ENCODE measurements at places on chromosomes 4 and X.

- DNase-seq = no peak
These were observed 1533.5 kb upstream of the ADGRL3 start for GRCh38 chr4:59666645-59667044.

- no peak for DNase-seq
These were observed 30.4 kb upstream of the ABCG2 start for GRCh38 chr4:88188738-88189417.

DNA sequence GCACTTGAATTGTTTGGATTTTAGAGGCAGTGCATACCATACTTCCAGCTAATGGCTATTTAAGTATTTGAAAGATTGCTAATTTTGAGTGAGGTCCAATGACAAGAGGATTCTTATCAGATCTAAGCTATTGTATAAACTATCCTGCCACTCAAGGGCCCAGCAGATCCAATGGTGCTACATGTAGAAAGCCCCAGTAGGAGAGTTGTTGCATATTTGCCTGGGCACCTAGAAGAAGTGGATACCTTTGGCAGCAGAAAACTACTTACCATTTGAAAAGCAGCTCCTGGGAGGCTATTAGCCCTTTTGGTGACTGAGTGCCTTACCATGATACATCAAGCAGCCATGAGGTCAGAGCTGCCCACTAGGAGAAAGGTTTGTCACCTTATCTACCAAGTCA is 447.3 kb downstream of the C4orf33 start:
- no peak for DNase-seq

GRCh38 chrX:151754641-151755215 is 20.2 kb downstream of the CNGA2 start:
- DNase-seq = no peak

GRCh38 chrX:39796856-39797255 is 300.9 kb downstream of the BCOR start:
- DNase-seq = no peak

- DNase-seq = no peak
These were observed 553.6 kb downstream of the STPG2 start for GRCh38 chr4:97589481-97590196.

GRCh38 chrX:143788265-143788664 is 67.7 kb upstream of the SPANXN2 start:
- DNase-seq = no peak

GRCh38 chr4:185396724-185397385 is at the start of gene ANKRD37:
ANKRD37 (plus strand) TSS chr4:185396841; CDS start chr4:185396924, 83 bp downstream.
- DNase-seq = peak; percentile 0

GRCh38 chrX:136666088-136666487 is 18.1 kb downstream of the CD40LG start:
- DNase-seq = no peak

DNA sequence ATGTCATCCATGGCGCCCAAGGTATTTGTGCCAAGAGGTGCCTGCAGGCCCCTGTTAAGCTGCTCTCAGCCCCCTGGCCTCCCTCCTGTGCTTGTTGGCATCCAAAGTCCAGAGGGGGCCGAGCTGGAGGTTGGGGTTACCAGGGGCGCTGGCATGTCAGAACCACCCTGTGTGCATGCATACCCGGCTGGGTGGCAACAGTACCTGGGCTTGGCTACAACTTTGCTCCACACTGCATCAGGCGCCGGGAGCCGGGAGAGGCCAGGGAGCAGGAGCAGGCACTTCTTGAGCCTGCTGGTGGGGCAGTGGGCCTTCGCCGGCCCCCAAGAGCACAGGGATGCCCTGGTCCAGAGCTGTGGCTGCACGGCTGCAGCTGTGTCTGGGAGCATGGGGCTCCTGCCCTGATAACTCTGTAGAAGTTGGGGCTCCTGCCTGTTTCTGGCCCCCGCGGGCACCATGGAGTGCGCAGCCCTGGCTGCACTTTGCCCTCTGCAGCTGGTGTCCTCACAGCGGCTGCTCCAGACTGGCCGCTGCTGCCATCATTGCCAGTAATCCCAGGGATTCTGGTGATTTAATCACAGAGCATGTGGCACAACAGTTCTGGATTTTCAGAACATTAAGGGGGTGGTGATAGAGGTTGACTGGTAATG is 130.3 kb downstream of the ARHGAP10 start:
- no peak for DNase-seq

DNA sequence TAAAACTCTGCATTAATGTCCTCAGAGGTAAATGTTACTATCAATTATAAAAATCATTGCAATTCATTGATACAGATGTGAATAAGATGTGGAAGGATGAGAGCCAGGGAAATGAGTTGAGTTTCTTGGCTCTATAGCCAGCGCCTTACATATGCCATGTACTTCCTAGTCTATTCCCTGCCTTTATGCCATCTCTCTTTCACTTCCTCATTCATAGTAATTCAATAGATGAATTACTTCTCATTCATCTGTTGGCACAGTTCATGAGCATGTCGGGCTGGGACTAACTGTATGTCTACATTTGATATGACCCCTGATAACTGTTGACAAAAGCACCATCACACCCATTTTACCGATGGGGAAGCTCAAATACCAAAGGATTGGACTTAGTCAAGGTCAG is 55.7 kb downstream of the LNX1 start:
- DNase-seq = no peak

DNA sequence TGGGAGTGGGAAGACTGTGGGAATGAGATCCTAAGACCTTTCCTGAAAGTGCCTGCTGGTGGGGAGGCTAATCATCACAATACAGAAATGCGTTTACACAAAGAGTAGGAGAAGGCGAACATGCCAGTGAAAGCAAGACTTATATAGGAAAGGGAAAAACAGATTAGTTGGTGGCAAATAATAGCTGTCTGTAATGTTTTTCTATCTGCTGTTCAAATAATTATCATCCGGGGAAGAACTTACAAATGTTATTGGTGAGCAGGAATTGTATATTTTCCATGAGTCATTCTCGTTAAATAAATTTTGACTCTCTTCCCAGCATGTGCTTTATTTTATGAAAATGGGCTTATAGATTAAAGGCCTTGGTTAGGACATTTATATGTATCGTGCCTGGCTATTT is 196.5 kb downstream of the ARHGAP10 start:
- no peak for DNase-seq

GRCh38 chr4:42600578-42600977 is 56.3 kb downstream of the ATP8A1 start:
- no peak for DNase-seq

DNA sequence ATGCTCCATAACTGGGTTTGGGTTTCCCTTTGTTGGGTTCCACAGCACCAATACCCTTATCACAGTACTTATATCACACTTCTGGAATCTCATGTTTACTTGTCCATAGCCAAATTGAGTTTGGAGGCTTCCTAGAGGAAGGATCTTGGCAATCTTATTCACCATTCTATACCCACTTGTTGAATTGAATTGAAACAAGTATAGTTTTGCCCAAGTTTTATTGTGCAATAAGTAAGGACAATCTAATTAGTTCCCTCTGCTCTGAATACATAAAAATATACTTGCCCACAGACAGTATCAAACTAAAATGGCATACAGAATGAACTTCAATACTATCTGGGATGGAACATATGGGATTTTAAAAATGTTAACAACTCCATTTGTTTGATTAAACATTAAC is 40.3 kb downstream of the SEC31A start:
- no peak for DNase-seq

DNA sequence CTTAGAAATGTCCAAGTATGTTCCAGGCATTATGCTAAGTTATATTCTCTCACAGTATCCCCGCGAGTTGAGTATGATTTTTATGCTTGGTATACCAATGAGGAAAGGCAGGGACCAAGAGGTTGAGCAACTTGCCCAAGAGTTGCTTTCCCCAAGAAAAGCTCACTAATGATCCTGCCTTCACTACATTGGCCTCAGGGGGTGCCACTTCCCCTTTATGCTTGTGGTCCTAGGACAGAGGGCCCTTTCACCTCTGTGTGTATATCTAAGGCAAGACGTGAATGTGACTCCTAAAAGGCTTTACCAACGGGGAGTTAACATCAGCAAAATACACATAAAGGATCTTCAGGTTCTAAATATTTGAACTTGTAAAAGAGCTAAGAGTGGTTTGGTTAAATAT is 164.4 kb upstream of the CPEB2 start:
- no peak for DNase-seq

DNA sequence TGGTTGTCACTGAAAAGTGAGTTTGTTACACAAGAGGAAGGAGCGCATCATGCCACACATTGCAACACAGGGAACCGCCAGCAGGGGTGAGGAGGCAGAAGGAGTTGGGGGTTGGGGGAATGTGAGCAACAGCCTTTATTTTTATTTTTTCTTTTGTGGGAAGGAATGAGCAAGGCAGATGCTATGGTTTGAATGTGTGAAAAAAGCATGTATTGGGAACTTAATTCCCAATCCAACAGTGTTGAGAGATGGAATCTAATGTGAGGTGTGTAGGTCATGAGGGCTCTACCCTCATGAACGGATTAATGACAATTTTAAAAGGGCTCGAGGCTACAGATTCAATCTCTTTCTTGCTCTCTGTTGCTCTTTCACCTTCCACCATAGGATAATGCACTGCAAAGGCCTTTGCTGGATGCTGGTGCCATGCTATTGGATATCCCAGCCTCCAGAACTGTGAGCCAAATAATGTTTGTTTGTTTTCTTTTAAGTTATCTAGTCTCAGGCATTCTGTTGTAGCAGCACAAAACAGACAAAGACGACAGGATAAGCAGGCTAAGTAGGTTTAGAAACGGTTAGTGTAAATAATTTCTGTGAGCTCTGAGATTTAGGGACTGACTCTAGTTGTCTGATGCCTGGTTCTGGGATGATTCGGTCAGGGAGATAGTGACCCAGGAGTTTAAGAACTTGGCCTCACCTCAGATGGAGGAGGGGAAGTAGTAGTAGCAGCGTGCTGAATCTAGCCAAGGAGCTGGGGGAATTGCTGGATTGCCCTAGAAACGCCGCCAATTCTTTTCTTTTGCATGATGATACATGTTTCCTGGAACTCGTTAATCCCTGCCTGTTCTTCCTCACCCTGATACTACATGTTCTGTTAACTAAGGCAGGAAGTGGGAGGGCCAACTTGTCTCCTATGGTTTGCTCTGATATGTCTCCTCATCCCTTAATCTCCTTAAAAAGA is 156.6 kb upstream of the CTSO start:
- no peak for DNase-seq

DNA sequence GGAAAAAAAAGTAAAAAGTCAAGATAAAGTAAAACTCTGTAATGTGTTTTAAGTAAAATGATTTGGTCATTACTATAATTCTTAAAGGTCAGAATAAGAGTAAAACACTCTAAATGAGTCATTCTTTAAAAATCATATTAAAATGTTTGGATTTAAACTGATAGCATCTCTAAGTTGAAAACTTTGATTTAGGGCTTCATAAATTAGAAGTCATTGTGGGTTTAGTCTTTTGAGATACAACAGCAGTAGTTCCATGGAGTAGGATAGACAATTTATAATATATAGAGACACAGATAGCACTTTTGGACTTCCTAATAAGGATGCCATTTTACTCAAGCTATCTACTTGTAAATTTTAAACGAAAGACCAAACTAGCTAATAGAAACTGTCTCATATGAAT is 77.1 kb upstream of the PABPC4L start:
- no peak for DNase-seq

GRCh38 chr4:39591290-39591689 is 47.4 kb downstream of the SMIM14 start:
- no peak for DNase-seq

GRCh38 chrX:107741404-107741790 is 34.2 kb downstream of the TSC22D3 start:
- no peak for DNase-seq

DNA sequence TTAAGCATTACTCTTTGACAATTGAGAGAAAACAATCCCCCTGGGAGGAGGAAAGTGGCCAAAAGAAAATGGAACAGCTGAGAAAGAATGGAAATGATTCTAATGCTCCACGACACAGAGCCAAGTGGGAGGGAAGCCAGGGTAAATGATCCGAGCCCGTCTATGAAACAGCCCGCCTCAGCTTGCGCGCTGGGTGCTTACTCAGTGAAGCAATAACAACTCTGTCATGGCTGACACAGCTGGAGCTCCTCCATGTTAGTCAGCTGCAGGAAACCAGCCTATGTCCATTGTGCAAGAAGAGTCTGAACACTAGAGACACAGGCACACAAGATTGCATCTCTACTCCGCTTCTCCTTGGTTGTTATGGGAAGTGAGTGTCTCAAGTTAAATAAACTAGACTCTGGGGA is 19.3 kb downstream of the NOA1 start:
- no peak for DNase-seq

GRCh38 chrX:10177601-10178000 is 20.8 kb downstream of the CLCN4 start:
- DNase-seq = no peak

DNA sequence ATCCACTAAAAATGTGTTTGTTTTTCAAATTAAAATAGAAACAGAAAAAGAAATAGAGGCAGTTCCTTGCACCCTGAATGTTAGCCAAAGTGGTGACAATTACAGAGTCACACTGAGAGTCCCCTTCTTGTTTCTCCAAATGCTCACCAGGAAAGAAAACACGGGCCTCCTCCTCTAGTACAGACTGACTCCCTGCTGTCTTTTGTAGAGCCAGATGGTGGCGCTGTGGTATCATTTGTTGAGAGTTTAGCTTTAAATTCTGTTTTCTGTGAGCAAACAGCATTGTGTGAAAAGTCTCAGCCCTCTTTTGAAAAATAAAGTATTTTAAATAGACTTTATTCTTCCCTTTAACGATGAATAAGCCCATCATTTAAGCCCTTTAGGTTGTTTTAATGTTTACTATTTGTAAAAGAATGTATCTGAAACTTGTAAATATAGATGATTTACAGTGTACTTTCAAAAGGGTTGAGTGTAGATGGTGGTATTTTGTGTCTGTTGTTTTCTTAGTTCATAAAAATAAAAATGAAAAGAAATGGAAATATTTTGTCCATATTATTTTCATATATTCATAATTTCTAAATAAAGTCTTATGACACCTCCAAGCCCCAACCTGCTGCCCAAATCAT is 36.9 kb upstream of the ATOH1 start:
- DNase-seq = no peak

DNA sequence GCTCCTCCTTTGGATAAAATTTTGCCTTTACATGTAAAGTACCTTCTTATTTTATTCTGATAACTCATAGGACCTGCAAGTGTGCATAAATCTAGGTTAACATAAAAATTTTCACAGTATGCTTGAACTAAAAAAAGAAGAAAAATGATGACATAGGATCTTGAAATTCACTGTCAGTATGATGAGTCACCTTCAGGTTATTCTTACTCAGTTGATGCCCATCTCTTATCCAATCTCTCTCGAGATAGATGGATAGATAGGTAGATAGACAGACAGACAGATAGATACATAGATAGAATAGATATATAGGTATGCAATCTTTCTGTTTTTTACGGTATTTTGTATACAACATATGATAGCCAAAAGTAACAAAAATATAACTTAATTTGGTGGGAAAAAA is 485.5 kb downstream of the NAF1 start:
- no peak for DNase-seq

DNA sequence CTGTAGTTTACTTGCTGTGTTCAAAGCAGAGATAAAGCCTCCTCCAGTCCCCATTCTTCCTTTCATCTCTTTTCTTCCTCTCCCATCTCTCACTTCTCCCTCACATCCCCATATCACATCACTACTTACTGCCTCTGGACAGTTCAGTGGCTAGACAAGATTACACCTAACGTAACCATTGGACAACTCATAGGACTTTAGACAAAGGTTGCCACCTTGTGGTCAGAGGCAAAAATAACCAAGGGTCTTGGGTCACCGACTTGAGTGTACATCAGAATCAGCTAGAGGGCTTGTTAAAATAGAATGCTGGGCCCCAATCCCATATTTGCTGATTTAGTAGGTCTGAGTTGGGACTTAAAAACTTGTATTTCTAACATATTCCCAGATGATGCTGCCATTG is 109.3 kb upstream of the DGKK start:
- DNase-seq = no peak

GRCh38 chrX:78029663-78030062 is 60.2 kb upstream of the PGAM4 start:
- DNase-seq = no peak

GRCh38 chr4:43325220-43325967 is 432.9 kb downstream of the GRXCR1 start:
- no peak for DNase-seq

All from stimulated activated CD8-positive, alpha-beta memory T cell treated with anti-CD3 and anti-CD28 coated beads, Interleukin-15, amount 100 ng/mL, for 4 hours (primary cell).